Inflammatory macrophage treated with lipopolysaccharide for 1 hour (primary cell): ENCODE measurements at places on chromosomes 2 and 18.

DNA sequence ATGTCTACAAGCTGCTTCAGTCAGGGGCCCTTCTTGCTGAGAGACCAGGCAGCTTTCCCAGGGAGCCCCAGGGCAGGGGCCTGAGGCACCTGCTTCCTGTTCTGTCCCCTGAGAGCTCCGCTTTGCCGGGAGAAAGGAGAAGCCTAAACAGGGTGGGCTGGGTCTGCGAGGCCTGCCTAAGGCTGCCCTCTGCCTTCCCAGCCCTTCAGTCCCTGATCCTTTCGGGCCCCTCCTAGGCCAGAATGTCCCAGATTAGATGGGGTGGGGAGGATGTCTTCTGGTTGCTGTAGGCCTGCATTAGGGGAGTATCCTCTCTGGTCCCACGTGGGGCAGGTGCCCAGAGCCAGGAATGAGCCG lies 72.4 kb downstream of the TGOLN2 start:
- no peak for DNase-seq

GRCh38 chr2:33014268-33014667 lies 67.5 kb downstream of the LTBP1 start:
- DNase-seq: no peak

GRCh38 chr2:15378148-15378908 lies 182.8 kb downstream of the NBAS start:
- no peak for DNase-seq

GRCh38 chr2:35454966-35455638 lies 900.5 kb upstream of the CRIM1 start:
- DNase-seq: no peak

- DNase-seq: no peak
Observed at GRCh38 chr2:27701676-27702075, 38.0 kb downstream of the SLC4A1AP start.

DNA sequence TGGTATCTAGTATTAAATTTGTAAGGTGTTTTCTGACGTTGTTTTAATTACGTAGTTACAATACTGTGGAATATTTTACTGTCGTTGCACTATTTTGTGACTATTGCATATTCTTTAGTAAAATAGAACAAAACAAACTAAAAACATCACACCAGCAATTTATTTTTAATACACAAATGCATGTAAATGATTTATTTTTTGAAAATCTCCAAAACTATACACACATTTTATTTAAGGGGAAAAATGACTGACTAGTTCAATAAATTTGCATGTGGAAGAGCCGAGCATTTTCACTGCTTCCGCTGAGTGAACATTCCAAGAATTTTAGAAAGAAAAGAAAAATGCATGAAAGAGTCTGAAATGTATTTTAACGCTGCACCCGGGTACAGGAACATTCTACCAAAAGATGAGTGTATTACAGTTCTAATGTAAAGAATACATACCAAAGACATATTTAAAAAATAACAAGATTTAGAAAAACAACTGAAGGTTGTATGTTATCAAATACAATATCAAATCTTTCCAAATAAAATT lies 257.7 kb downstream of the MEIS1 start:
- DNase-seq: no peak

DNA sequence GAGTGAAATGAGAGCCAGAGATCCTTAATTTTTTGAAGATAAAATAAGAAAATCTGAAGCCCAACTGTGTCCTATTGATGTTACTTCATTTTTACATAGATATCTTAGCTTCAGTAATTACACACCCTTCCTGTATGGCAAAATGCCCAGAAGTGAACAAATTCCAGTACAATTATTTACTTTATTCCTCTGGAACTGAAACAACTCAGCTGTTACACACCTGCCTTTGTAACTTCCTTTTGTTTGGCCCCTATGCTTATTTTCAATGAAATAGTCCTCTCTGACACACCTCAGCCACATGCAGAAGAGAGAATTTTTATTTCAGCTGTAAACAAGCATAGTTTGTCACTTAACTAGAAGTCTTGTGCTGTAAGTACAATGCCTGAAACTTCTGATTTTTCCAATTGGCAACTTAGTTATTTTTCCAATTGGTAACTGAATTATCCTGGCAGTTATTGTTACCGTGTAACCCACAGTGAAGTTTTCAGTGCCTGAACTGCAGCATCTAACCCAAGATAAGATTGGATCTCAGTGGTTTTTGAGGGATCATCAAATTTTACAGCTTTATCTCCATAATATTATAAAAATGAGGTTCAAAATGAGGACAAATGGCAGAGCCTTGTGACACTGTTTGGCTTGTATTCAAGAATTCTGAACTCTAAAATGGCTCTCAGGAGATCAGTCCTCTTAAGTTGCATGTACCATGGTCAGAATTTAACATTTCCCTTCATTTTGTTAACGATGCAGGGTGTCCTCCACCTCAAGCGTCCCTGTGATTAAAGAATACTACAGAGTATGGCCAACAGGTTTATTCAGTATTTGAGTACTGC lies 82.6 kb downstream of the PKP4 start:
- no peak for DNase-seq

DNA sequence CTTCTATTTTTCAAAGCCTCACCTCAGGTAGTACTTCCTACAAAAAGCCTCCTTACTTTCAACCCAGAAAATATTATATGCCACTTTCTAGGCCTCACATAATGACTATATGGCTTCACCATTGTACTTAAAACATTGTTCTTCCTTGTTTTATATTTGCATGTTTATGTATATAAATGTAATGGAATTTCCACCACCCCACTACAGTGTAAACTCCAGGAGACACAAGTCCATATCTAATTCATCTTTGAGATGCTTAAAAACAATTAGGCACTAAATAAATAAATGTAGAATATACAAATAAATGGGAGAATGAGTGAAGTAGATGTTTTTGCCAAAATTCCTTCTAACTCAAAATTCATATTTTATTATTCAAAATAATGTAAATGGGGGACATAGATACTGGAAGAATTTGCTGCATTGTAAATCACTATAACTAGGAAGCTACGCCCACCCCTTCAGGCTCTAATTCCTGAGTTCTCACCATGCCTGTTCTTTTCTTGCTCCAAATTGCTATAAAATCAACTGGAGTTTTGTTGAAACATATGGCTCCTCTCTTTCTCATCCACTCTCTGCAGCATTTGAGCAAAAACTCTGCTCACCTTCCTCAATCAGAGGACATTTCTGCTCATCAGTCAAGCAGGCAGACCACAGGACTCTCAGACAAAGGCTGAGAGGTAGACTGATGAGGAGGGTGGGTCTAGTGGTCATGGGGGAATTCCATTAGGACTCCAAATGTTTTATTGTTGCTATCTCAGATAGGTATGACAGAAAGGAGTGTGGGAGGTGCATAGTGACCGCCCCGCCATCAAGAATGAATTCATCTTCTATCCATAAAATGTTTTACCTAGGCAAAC lies 243.0 kb downstream of the HNMT start:
- DNase-seq: no peak
